ENCODE measurements at places on chromosomes 4 and X. TPM values are rescaled to one million over a fixed set of nuclear protein-coding genes. Genes with fewer than 3 reads are reported as not detected.

DNA sequence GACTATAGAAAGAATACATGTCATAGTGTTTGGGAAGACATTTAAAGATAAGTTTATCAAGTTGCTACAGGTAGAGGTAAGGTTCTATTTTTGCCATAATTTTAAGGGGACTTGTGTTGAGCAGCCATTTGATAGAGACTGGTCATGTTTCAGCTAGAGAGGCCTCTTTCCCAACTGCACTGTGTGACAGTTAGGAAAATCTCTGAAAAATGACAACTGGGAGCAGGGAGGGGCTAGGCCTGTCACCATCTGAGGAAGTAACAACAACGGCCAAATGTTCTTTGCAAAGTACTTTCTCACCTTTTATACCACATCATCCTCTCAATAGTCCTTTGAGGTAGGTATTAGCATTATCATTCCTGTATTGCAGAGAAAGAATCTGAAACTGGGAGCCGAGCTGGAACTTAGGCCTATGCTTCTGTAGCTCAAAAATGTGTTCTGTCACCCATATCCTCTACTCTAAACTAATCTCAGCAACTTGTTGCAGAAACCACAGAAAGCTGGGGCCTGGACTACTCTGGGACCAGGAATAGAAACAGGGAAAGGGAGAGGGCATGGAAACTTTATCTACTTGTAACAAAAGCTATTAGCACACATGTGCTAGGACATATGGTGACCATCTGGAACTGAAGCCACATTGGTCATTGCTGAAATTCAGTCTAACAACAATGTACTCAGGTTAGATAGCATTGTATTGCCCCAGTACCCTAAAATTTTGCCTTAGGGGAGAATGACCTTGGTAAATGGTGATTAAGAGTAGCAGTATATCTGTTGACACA lies 198.9 kb downstream of the MID1IP1 start:
- no peaks in the 10 kb centered on the region for H3K4me1 ChIP-seq
- H3K36me3 ChIP-seq = no peaks in the 10 kb centered on the region
- H3K27me3 ChIP-seq = no peaks in the 10 kb centered on the region

DNA sequence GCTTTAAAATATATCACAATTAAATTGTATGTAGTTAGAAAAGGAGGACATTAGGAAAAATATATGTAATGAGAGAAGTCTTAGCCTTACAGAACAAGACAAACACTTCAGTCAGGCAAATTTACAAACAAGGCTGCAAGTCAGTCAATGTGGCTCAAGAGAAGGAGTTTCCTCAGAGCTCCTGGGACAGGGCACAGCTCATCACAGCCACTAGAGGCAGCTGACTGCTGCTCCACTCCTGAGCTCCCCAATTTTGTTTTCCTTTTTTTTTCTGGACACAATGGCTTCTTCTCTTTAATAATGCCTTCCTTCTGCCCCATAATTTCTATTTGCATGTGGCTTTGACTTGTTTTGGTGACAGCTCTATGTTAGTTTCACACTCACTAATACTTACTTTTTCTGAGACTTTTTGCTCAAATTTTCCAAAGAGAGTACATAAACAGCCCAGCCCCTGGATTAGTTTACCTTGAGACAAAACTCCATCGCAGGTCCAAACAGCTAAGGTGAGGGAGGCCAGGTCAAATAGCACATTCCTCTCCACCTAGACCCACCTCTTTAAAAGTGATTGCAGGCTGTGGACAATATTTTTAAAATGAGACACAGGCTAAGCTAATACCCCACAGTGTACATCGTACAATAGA lies 850.4 kb upstream of the FRG1 start:
- H3K27me3 ChIP-seq = no peaks in the 10 kb centered on the region
- H3K4me3 ChIP-seq = no peak overlapping the region
- no peak overlapping the region for H3K27ac ChIP-seq
- no peaks in the 10 kb centered on the region for H3K4me1 ChIP-seq

RTL9 gene
- 0.17 TPM for total RNA-seq

GRCh38 chrX:3145716-3146115 lies 104.4 kb downstream of the ARSF start:
- H3K27ac ChIP-seq = no peak overlapping the region
- DNase-seq = no peak
- H3K4me1 ChIP-seq = no peaks in the 10 kb centered on the region
- no peaks in the 10 kb centered on the region for H3K27me3 ChIP-seq
- H3K36me3 ChIP-seq = no peaks in the 10 kb centered on the region

SFRP2 gene
- 1.8 TPM for total RNA-seq
